T-helper 17 cell (primary cell): ENCODE measurements at places on chromosomes 6 and 20. TPM values are rescaled to one million over a fixed set of nuclear protein-coding genes. Genes with fewer than 3 reads are reported as not detected.

RBBP9 gene
- total RNA-seq = 6.0 TPM

ANKEF1 gene
- total RNA-seq = 2.3 TPM

FAM83C gene
- total RNA-seq = not detected

GNMT gene
- total RNA-seq = 0.97 TPM

CD93 gene
- 6.4 TPM for total RNA-seq

DDX27 gene
- 84.1 TPM for total RNA-seq

DNA sequence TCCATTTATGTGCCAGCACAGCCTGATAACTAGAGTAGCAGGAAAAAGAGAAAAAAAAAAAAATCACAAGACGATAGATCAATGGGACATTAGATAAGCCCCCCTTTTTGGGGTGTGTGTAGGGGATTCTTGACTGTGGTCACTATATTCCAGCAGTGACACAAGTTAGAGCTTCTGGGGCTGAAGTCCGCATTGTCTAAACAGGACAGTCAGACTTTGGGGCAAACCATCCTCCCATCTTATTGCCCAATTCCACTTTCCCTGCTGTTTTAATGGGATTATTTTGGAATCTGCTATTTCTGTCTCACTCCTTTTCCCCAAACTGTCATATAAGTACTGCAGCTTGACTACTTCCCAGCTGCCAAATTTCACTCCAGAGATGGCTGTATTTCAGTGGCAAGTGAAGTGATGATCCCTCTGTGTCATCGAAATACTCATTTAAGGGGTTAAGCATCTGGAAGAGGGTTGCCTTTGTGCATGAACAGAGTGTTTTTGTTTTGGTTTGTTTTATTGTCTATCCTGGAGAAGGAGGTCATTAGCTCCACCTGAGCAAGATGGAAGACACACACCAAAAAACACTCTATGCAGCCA lies 182.5 kb downstream of the ATXN1 start:
- H3K4me3 ChIP-seq = no peak overlapping the region
- no peak for DNase-seq
- H3K27ac ChIP-seq = no peak overlapping the region
- H3K27me3 ChIP-seq = no peaks in the 10 kb centered on the region
- peaks cover 16% of the 10 kb centered on the region for H3K4me1 ChIP-seq
- peaks cover 5% of the 10 kb centered on the region for H3K36me3 ChIP-seq

DNA sequence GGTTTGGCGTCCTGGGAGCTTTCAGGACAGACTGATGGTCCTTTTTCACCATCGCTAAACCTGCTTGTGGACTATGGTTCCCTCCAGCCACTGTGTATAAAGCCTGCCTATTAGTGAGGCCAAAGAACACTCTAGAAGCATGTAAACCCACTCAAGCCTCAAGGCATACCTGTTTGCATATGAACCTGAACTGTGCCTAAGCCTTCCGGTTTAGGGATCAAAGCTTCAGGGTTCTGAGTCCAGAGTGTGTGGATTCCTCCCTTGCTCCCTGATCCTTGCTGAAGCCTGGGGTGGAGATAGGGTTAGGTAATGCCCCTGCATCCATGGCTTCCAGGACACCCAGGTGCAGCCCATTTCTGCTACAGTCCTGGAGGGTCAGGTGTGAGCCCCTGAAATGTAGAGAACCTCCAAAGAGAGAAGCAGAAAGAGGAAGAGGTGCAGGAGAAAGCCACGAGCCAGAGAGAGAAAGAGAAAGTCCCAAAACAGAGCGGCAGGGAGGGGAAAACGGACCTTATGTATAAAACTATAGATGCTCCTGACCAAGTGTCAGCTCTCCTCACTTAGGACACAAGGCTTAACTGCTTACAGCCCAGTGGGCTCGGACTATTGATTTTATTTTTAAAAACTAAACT lies 93.3 kb downstream of the SCML4 start:
- H3K36me3 ChIP-seq = peaks cover 2% of the 10 kb centered on the region
- H3K4me3 ChIP-seq = peak overlapping the region; percentile 97
- H3K4me1 ChIP-seq = peaks cover 57% of the 10 kb centered on the region

GRCh38 chr6:75458895-75459294 lies 34.7 kb downstream of the FILIP1 start:
- H3K4me1 ChIP-seq = no peaks in the 10 kb centered on the region
- H3K36me3 ChIP-seq = no peaks in the 10 kb centered on the region
- no peak for DNase-seq
- H3K4me3 ChIP-seq = no peak overlapping the region
- H3K27me3 ChIP-seq = peaks cover 6% of the 10 kb centered on the region

GRCh38 chr6:111159633-111160032 lies 72.3 kb downstream of the SLC16A10 start:
- H3K36me3 ChIP-seq = peaks cover 2% of the 10 kb centered on the region
- no peak overlapping the region for H3K4me3 ChIP-seq
- H3K4me1 ChIP-seq = peaks cover 6% of the 10 kb centered on the region
- H3K27ac ChIP-seq = no peak overlapping the region

DNA sequence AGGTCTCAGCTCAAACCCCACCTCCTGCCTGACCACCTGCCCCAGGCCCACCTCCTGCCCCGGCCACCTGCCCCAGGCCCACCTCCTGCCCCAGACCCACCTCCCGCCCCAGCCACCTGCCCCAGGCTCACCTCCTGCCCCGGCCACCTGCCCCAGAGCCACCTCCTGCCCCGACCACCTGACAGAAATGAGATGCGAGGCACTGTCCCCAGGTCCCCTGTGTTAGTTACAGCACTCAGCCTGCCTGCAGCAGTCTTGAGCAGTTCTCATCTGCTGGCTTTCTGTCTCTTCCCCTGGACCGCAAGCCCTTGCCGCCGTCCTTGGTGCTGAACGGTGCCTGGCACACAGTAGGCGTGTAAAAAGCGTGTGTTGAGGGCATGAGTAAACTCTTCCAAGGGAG lies 79.5 kb downstream of the CDH4 start:
- no peak overlapping the region for H3K4me3 ChIP-seq
- H3K36me3 ChIP-seq = no peaks in the 10 kb centered on the region
- DNase-seq = no peak
- H3K4me1 ChIP-seq = no peaks in the 10 kb centered on the region
- no peaks in the 10 kb centered on the region for H3K27me3 ChIP-seq

DNA sequence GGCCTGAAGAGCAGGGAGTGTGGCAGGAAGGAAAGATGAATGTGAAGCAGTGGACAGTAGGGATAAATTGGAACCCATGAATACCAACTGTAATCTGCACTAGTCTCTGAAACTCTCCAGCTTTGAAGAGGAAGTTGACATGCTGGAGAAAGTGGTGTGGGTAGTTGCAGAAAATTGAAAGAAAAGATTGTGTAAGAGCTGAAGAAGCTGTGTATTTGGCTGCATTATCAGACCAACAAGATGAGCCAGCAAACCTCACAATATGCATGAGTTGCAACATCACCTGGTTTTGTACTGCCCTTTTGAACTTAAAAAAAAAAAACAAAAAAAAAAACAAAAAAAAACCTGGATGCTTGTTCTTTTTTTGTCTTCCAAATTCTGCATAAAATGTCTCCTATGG lies 921.9 kb upstream of the EYS start:
- no peaks in the 10 kb centered on the region for H3K36me3 ChIP-seq
- no peak for DNase-seq
- no peaks in the 10 kb centered on the region for H3K27me3 ChIP-seq
- no peaks in the 10 kb centered on the region for H3K4me1 ChIP-seq
- no peak overlapping the region for H3K4me3 ChIP-seq
- H3K27ac ChIP-seq = no peak overlapping the region

GRCh38 chr6:131387562-131388447 lies 185.2 kb upstream of the ARG1 start:
- DNase-seq = no peak
- peaks cover 8% of the 10 kb centered on the region for H3K36me3 ChIP-seq
- H3K4me1 ChIP-seq = peaks cover 8% of the 10 kb centered on the region
- H3K27ac ChIP-seq = no peak overlapping the region
- no peak overlapping the region for H3K4me3 ChIP-seq

DNA sequence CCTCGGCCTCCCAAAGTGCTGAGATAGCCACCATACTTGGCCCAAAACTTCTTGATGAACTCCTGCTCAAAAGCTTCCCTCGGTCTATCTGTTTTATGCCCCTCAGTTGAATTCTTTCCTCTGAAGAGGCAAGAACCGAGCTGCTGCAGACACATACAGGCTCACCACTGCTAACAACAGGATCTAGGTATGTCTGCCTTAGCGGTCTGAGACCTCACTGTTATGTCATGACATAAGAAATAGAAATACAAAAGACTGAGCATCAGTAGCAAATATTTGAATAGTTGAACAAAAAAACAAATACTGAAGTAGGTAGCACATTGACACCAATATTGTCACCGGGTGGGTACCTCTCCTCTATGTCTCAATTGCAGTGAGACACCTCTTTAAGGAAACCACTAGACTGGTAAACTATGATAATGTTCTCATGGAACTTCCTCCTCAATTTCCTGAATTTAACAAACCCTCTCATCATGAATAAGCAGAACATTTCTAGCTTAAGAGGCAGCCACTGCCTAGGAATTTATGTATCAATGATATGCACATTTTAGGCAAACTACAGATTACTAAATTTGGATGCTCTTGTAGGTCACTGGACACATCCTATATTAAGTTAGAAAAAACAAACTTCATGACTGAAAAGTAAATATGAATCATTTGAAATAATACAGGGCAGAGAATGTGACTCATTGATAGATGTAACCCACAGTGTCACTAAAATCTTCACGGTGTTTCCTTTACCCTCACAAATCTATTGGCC lies 9.4 kb upstream of the STXBP5 start:
- H3K36me3 ChIP-seq = no peaks in the 10 kb centered on the region
- no peak overlapping the region for H3K27ac ChIP-seq
- no peak for DNase-seq
- H3K4me1 ChIP-seq = peaks cover 2% of the 10 kb centered on the region
- H3K27me3 ChIP-seq = no peaks in the 10 kb centered on the region

DNA sequence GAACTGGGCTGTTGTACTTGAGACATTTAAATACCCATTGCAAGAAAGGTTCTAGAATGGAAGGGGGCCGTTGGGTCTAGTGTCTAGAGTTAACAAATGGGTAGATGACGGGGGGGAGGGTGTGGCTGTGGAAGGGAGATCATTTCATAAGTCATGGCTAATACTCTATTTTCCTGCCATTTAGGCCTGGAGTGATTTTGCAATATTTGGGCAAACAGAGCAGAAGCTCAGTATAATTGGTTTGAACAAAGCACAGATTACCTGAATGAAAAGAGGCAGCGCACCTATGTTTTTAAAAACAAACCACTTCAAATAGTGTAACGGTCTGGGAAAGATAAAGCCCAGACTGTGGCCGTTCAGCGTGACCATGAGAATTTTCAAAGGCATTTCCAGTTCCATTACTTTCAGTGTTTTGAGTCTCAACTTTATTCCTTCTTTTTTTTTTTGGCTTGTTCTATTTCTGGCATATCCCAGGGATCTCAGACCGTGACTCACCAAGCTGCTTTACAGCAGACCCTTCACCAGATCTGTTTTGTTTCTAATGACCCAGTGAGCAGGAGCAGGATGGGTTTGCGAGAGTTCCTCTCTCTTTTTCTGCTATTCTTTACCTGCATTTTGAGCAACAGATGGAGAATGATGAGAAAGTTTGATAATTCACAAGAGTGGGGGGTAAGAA lies 73.7 kb downstream of the LYRM2 start:
- no peak for DNase-seq
- no peak overlapping the region for H3K27ac ChIP-seq
- no peaks in the 10 kb centered on the region for H3K27me3 ChIP-seq
- H3K4me3 ChIP-seq = no peak overlapping the region
- H3K4me1 ChIP-seq = no peaks in the 10 kb centered on the region

- peaks cover 41% of the 10 kb centered on the region for H3K27me3 ChIP-seq
- no peaks in the 10 kb centered on the region for H3K36me3 ChIP-seq
- H3K27ac ChIP-seq = no peak overlapping the region
- no peak for DNase-seq
These were observed 117.1 kb upstream of the CCDC28A start for GRCh38 chr6:138656364-138657064.

GRCh38 chr6:130365166-130366106 lies at the start of gene TMEM200A:
Gene TMEM200A (plus strand): TSS chr6:130366017. CDS start chr6:130440423, 74,406 bp downstream.
- H3K27ac ChIP-seq = peak within 1 kb of the TSS; percentile 80
- no peaks in the 10 kb centered on the region for H3K36me3 ChIP-seq
- peak within 1 kb of the TSS; percentile 88 for H3K4me3 ChIP-seq
